ENCODE measurements at places on chromosomes 7 and 10. TPM values are rescaled to one million over a fixed set of nuclear protein-coding genes. Genes with fewer than 3 reads are reported as not detected.

DNA sequence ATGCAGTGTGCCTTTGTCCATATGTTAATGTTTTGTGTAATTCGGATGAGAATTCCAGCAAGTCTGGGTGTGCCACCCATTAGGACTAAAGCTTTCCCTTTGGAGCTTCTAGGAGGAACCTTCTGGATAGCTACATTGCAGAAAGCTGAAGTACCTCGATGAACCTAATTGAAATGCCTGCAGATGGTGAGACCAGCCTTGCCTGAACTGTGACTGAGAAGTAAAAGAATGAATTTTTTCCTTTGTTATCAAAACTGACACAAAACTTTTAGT, 31.1 kb upstream of the FBXW4 start:
- no peaks in the 10 kb centered on the region for H3K36me3 ChIP-seq
- no peaks in the 10 kb centered on the region for H3K27me3 ChIP-seq
- no peaks in the 10 kb centered on the region for H3K4me1 ChIP-seq
- no peak overlapping the region for H3K27ac ChIP-seq
- no peak for DNase-seq

DNA sequence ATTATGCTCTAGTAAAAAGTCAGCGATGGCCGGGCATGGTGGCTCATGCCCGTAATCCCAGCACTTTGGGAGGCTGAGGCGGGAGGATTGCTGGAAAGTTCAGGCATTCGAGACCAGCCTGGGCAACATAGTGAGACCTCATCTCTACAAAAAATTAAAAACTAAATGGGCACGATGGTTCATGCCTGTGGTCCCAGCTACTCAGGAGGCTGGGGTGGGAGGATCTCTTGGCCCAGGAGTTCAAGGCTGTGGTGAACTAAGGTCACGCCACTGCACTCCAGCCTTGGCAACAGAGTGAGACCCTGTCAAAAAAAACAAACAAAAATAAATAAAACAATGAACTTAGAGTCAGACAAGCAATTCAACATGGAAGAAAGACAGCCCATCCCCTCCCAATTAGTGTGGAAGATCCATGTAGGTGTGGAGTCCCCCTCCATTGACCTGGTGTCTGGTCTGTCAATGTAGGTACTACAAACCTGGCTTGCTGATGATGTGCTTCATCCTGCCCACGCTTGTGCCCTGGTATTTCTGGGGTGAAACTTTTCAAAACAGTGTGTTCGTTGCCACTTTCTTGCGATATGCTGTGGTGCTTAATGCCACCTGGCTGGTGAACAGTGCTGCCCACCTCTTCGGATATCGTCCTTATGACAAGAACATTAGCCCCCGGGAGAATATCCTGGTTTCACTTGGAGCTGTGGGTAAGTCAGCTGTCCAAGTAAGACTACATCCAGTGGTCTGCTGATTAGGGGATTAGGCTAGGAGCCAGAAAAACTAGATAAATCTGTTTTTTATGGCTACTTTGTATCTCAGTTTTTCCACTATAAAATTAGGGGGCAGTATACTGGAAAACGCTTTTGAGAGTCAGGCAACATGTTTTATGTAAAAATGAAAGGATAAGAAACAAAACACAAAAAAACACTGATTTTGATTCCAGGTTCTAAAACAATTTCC, 9.3 kb downstream of the SCD start:
- H3K27ac ChIP-seq = no peak overlapping the region
- H3K36me3 ChIP-seq = peaks cover 5% of the 10 kb centered on the region
- no peak overlapping the region for H3K4me3 ChIP-seq
- no peaks in the 10 kb centered on the region for H3K27me3 ChIP-seq
- H3K4me1 ChIP-seq = no peaks in the 10 kb centered on the region
- DNase-seq = no peak

WNT8B gene
- not detected for total RNA-seq

CPA4 gene
- total RNA-seq = not detected
